NCI-H2227 treated with DMSO at 0.1 percent for 48 hours (cell line): ENCODE measurements at places on chromosomes 16 and 17.

GRCh38 chr16:10339777-10340732, 45.8 kb upstream of the ATF7IP2 start:
- no peak for DNase-seq

GRCh38 chr17:38762231-38762630, 9.7 kb downstream of the PSMB3 start:
- DNase-seq, result no peak

DNA sequence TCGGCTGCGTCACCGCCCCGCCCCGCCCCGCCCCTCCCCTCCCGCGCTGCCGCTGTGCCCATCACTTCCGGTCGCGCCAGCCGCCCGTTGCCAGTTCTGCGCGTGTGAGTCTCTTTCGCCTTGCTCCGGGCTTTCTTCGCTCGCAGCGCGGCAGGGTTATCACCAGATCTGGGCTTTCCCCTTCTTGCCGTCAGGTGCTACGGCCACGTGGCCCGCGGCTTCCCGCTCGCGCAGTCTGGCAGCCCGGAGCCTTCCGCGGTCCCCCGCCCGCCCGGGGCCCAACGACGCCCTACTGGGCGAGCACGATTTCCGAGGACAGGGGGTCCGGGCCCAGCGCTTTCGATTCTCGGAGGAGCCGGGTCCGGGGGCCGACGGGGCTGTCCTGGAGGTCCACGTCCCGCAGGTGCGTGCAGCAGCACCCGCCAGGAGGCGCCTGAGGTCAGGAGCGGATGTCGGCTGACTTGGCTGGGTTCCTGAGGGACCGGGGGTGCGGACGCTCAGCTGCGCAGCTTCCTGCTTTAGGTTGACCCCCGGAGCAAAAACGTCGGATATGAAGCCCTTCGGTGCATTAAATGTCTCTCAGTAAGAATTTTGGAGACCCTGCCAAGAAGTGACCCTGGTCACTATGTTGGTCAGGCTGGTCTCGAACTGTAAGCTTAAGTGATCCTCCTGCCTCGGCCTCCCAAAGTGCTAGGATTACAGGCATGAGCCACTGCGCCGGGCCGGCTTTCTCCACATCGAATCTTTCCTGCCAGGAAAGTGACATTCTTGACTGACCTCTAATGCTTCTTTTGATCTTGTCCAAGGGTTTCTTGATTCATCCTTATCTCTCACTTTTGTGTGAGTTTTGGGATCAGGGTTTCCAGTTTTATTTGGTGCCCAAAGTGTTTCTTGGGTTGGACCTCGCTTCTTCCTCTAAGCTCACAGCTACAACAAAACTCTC, at the start of gene METTL23:
Gene METTL23, plus strand, starts transcription at position 64 of the 943 bp plus-strand sequence. CDS start 2,872 bp downstream, outside the sequence.
- DNase-seq, result peak; percentile 53

DNA sequence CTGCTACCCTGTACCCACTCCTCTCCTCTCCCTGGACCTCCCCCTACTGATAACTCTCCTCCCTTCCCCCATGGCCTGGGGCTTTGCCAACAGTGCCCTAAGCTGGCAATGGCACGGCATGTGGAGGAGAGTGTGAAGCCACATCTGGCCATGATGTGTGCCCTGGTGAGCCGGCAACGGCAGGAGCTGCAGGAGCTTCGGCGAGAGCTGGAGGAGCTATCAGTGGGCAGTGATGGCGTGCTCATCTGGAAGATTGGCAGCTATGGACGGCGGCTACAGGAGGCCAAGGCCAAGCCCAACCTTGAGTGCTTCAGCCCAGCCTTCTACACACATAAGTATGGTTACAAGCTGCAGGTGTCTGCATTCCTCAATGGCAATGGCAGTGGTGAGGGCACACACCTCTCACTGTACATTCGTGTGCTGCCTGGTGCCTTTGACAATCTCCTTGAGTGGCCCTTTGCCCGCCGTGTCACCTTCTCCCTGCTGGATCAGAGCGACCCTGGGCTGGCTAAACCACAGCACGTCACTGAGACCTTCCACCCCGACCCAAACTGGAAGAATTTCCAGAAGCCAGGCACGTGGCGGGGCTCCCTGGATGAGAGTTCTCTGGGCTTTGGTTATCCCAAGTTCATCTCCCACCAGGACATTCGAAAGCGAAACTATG, 5.2 kb downstream of the TRAF4 start:
- no peak for DNase-seq

GRCh38 chr17:41539979-41540701, 12.0 kb upstream of the KRT19 start:
- no peak for DNase-seq

GRCh38 chr17:43372273-43372911, 26.4 kb upstream of the ARL4D start:
- DNase-seq, result no peak

- no peak for DNase-seq
These were observed 1.4 kb upstream of the TMEM132E start for GRCh38 chr17:34578016-34578415.

DNA sequence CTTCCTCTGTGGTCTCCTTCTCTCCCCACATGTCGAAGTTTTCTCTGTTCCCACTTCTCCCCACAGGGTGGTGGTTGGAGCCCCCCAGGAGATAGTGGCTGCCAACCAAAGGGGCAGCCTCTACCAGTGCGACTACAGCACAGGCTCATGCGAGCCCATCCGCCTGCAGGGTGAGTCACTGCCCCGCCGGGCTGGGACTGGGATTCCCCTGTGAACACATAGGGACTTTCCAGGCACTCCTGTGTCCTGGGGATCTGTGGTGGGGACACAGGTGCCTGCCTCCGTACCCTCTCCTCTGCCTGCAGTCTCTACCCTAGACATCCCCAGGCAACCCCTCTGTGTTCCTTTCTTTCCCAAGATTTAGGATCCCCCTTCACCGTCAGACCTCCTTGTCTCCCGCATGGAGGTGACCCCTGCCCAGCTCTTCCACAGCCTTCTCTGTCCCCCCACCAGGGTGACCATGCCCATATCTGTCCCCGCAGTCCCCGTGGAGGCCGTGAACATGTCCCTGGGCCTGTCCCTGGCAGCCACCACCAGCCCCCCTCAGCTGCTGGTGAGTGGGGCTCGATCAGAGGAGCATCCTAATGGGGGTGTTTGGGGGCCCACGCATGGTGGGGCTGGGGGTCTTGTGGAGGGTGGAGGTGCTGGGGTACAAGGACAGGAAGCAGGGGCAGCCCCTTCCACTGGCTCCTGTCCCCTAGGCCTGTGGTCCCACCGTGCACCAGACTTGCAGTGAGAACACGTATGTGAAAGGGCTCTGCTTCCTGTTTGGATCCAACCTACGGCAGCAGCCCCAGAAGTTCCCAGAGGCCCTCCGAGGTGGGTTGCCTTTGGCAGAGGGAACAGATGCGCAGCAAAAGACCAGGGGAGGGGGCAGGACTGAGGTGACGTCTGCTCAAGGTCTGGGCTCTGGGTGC, 5.8 kb downstream of the ITGAM start:
- no peak for DNase-seq

GRCh38 chr17:48615963-48616716, 1.0 kb upstream of the HOXB8 start:
- no peak for DNase-seq

GRCh38 chr17:29549177-29549923, 17.5 kb downstream of the ABHD15 start:
- no peak for DNase-seq

GRCh38 chr17:34728771-34729310, 149.5 kb downstream of the TMEM132E start:
- DNase-seq, result peak; percentile 2

DNA sequence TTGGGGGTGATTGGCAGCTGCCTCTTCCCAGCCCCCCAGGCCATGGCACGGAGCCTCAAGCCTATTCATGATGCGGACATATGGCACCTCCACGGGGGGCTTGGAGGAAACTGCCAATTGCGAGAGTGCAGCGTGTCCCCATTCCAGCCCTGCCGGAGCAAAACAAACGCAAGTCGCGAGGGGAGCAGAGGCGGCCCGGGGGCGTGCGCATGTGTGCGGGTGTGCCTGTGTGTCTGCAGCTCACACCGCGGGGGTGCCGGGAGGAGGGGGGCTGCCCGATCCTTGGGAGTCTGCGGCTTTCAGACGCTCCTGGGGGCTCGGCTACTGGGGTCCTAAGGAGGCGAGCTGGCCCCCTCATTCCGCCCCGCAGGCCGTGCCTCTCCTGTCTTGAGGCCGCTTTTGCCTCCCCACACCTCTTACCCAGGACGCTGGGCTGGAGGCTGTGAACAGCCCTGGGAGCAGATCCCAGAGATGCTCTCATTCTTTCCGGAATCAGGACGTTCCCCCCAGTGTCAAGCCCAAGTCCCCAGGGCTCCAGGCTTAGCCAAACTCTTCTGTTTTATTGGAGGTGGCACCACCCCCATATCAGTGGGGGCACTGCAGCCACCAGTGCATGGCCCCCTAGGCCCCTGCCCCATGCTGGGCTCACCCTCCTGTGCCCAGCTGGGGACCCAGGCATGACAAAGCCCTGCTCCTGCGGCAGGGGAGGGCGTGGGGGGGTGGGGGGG, 29.1 kb downstream of the ENDOV start:
- peak; percentile 25 for DNase-seq

- DNase-seq, result peak; percentile 39
These were observed 17.9 kb downstream of the PSME3IP1 start for GRCh38 chr16:57167953-57168352.

GRCh38 chr17:27578718-27579085, 52.3 kb upstream of the LGALS9 start:
- no peak for DNase-seq

GRCh38 chr16:24049113-24049512, 207.0 kb upstream of the CACNG3 start:
- DNase-seq, result no peak

- no peak for DNase-seq
These were observed 28.3 kb upstream of the PITPNA start for GRCh38 chr17:1590747-1591473.

DNA sequence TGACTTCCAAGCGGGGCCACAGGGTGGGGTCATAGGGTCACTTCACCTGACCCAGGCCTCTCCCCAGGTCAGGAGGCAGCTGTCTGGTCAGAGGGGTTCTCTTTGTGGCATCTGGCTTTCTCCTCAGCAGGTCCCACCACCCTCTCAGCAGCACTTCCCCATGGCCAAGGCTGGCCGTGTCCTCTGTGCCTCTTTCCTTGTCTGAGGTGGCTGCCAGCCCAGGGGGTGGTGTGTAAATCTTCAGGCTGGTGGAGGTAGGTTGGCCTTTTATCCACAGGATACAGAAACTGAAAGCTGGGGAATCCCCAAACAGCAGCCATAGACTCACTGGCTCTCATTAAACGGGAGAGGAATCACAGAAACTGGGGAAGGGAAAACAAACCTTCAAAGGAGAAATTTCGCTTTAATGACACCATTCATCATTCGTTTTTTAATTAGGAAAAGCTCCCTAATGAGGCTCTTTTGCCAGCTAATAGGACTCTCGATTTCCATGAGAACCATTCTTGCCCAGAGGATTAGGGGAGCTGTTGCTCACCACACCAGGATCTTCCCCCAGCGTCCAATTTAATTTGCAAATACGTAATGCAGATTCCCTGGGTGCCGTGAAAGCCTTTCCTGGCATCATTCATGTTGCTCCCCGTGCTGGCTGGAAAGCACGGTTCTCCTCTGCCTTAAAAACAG, 18.0 kb downstream of the C17orf75 start:
- DNase-seq, result no peak

GRCh38 chr17:79970576-79971068, 65.0 kb downstream of the TBC1D16 start:
- no peak for DNase-seq

DNA sequence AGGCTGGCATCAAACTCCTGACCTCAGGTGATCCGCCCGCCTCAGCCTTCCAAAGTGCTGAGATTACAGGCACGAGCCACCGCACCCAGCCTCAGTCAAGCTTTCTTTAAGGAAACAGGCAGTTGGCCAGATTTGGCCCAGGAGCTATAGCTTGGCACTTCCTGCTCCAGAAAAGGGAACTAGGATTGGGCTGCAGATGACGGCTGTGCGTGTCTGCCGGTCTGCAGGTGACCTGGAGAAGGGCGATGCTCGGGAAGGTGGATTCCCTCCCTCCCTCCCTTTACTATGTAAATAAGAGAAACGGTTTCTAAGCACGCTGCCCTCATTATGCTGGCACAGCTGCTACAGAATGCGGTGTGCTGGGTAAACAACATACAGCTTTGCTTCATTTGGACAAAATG, 215.9 kb downstream of the RPTOR start:
- no peak for DNase-seq

- no peak for DNase-seq
These were observed at the start of gene KCNH6 for GRCh38 chr17:63523253-63523855. Gene KCNH6, plus strand, starts transcription at chr17:63523358. Its CDS starts 56 bp downstream, at chr17:63523414.

GRCh38 chr16:85395207-85395912, 217.8 kb upstream of the GSE1 start:
- DNase-seq, result peak; percentile 15

DNA sequence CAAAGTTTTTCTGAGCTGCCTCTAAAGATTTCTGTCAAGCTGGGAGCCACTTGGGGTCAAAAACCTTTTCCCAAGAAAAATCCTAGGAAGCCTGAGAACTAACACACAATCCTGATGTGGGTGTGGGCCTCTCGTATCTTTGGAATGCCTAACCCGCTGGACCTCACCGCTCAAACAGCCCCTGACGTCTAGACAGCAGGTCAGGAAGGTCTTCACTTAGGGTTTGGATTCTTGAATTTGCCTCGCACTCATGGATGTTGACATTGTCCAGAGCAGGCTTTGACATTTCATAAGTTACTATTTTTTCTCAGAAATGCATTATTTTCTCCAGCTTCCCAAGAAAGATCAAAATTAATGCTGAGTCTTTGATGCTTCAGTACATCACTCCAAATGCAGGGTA, 18.9 kb downstream of the TEX2 start:
- DNase-seq, result no peak

GRCh38 chr16:74637742-74638453, 28.8 kb downstream of the RFWD3 start:
- no peak for DNase-seq

- no peak for DNase-seq
These were observed 1.2 kb upstream of the PROCA1 start for GRCh38 chr17:28712705-28713415.
